Fibroblast of skin of left biceps (primary cell): ENCODE measurements at places on chromosomes 11 and 22.

DNA sequence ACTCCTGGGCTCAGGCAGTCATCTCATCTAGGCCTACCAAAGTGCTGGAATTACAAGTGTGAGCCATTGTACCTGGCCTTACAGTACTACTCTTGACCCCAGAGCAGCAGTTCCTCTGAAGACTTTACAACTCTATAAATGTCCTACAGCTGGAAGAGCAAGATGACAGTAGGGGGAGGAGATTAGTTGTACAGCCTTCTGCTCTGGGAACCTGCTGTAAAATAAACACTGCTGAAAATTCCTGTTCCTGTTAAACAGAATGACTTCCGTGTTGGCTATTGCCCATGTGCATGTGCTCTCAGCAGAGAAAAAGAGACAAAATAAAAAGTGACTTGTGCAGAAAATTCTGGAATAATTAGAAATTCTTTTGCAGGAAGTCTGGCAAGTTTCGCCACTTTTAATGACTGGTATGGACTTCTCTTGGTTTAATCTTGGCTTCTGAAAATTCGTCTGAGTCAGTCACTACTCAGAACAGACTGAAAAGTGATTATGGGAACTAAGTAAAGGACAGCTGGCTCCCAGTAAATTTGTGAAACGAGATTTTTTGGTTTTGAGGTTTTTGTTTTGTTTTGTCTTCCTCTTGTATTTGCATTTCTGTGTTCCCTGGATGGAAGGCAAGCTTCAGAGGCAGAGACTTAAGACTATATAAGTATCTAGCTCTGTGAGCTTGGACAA is 955.7 kb downstream of the DLG2 start:
- DNase-seq = no peak

DNA sequence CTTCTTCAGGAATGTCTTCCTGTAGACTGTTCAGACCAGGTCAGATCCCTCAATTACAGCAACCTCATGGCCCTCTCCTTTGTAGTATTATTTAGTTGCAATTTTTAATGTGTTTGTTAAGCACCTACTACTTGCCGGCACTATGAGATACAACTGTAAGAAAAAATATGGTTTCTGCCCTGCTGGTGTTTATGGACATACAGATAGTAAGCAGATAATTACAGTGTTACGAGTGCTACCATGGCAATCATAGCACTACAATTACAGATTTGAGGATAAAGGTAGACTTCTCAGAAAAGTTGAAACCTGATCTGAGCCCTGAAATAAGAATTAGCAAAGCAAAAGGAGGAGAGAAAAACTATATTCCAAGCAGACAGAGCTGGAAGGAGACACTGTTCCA is 2.8 kb downstream of the LRRC51 start:
- DNase-seq = no peak

- no peak for DNase-seq
Observed at GRCh38 chr11:19892876-19893275, 180.2 kb downstream of the NAV2 start.

DNA sequence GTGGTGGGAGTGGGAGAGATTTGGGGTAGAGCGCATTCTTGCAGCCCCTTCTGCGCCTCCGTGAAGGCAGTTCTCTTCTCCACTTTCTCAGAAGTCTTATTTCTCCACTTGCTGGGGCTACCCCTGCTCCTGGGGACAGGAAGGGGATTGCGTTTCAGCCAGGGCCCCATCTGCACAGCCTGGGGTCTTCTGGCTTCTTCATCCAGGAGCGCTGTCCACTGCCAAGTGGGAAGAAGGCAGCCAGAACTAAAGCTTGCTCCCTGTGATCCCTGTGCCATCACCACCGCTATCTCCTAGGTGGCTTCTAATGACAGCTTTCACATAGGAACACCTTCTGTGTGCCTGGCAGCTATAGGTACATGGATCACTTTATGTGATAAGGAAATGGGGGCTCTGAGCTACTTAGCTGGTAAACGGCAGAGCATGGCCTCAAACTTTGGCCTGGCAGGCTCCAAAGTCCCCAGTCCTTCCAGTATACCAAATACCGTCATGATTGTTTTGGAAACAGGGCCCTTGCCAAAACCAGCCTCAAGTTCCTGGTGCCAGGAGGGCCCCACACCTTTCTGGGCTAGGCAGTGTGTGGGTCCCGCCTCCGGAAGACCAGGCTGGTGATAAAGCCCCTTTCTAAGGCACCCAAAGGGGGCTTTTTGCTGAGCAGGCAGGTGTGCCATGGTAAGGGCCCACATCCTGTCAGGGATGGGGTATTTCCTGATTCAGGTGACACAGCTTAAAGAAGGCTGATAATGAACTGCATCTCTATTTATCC is 60.4 kb upstream of the PAX6 start:
- DNase-seq = no peak

DNA sequence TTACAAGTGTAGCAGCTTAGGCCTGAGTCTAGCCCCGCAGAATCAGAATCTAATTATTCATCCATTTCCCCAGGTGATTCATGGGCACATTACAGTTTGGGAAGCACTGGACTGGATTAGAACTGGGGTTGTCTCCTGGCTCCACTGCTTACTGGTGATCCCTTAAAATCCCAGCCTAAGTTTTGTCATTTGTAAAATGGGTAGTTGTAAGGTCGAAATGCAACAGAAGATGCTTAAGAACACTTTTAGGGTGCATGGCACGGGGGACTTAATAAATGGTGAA is 1.3 kb downstream of the STX3 start:
- DNase-seq = no peak
